ENCODE measurements at places on chromosomes 12 and 14.

DNA sequence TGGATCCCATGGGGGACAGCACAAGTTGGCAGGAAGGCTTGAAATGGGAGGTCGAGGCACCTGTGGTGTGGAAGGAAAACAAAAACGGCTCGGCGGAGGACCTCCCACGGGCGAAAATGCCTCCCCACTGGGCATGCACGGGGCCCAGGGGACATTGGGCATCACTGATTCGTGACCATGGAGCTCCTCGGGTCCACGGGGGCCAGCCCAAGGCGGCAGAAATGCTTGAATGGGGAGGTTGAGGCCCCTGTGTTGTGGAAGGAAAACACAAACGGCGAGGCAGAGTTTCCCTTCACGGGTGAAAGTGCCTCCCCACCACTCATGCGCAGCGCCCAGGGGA, 376.0 kb downstream of the ALG10 start:
- no peak for DNase-seq

- DNase-seq, result no peak
Measured at GRCh38 chr12:9363145-9363544, 154.9 kb upstream of the PZP start.

- no peak for DNase-seq
Measured at GRCh38 chr14:68688872-68689371, 103.9 kb downstream of the ZFP36L1 start.

DNA sequence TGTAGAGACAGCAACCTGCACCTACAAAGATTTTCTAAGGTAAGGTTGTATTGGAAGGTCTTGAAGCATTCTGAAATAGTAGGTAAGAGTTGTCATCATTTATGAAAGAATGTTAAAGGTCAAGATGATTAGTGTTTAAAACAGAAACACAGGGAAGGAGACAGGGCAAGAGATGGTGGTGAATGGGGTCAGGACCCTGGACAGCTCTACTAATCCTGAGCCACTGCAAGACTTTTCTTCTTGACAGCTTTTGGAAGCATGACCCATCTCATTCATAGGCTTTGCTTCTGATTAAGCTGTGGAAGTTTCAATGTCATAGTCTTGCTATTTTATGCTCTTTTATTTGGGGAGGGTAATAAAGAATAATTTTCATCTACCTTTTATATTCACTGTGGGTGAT, 75.5 kb upstream of the CAND1 start:
- no peak for DNase-seq

- no peak for DNase-seq
Measured at GRCh38 chr14:38420048-38420447, 164.2 kb upstream of the CLEC14A start.

GRCh38 chr12:80234667-80235066, 135.3 kb downstream of the OTOGL start:
- DNase-seq, result no peak

DNA sequence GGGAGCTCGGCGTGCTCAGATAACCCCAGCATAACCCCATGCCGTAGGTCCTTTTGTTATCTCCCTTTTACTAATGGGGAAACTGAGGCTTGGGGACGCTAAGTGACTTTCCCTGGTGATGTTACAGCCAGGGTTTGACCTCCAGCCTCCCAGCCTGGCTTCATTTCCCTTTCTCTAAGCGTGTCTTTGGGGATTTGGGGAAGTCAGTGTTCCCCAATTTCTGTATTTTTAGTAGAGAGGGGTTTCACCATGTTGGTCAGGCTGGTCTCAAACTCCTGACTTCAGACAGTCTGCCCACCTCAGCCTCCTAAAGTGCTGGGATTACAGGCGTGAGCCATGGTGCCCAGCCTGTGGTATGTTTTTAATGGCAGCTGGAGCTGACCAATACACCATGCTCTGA, 85.4 kb downstream of the PHETA1 start:
- no peak for DNase-seq

DNA sequence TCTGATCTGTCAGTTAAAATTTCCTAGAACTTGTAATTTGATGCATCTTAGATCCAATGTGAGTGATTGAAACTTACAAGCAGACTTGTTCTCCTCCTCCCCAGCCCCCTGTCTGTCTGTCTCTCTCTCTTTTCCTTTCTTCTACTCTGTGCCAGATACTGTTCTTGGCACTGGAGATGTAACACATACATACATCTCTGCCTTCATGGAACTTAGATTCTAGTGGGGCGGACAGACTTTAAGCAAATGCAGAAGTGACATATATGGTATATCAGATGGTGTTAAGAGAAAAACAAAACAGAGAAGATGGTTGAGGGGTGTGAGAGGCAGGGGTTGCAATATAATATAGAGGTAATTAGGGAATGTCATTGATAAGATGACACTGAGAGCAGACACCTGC, 6.6 kb downstream of the CHST11 start:
- DNase-seq, result no peak

DNA sequence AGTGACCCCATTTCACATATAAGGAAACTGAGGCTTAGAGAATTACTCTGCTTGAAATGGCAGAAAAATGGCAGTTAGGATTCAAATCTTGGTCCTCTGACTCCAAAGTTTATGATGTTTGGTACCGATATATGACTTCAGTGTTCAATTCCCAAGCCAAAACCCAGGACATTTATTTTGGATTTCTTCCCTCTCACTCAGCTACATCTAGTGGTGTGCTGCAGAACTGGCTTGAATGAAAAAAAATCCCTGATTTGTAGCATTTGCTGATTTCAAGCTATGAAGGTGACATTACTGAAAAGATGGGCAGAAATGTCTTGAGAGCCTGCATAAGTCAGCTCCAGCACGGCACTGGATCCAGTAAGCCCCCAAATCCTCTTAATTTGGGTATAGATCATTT, 106.4 kb downstream of the EFCAB11 start:
- no peak for DNase-seq

DNA sequence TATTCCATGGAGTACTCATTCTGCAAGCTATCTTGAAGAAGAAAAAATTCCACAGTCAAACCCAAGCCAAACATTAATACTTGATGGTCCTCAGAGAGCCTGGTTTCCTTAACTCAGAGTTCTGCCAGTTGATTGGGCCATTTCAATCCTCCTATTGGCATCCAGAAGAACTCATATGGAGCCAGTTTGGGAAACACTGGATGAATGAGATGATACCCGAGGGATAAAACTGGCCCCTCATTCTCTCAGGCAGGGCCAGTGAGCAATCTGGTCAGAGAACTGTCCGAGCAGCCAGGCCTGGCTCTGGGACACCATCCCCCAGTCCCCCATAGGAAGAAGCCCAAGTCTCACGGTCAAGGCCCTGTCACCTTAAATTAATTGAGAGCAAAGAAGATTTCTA, 48.8 kb downstream of the NUAK1 start:
- no peak for DNase-seq

DNA sequence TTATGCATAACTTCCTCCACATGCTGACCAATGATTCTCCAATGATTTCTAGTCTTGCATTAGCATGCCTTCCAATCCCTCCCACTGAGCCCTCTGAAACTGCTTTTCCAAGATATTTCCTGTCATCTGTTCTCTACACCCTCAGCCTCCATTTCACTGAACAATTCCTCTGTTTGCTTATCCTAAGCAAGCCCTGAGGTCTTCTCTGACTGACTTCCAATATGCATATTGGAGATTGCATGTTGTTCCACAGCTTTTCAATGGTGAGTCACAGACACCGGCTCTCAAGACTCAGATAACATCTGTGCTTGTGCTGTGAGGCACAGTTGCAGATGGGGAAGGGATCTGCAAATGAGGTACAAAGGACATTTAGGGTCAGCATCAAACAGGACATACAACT, 141.0 kb downstream of the SLC16A7 start:
- DNase-seq, result no peak

GRCh38 chr12:102342281-102343006, 137.9 kb downstream of the IGF1 start:
- no peak for DNase-seq

GRCh38 chr14:71049435-71050133, 142.3 kb downstream of the PCNX1 start:
- no peak for DNase-seq

GRCh38 chr12:116520801-116521471, 38.2 kb upstream of the MAP1LC3B2 start:
- DNase-seq, result no peak

DNA sequence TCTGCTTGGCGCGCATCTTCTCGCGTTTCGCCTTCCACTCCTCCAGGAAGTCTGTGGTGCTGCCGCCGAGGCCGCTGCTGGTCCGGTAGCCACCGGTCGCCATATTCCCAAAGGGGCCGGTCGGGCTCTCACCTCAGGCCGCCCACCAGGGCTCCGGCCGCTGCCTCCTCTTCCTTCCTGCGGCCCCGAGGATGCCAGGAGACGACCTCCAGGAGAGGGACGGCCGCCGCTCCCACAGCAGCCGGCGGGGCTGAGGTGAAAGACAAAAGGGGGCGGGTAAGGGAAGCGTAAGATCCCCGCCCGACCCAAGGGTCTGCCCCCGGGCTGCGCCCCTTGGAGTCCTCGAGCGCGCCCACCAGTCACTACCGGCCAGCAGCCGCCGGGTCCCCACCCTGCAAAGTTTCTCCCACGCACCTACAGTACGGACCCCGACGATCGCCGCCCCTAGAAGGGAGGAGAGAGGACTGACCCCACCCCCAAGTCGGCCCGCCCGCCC, 574 bp downstream of the PAWR start:
- no peak for DNase-seq

- DNase-seq, result no peak
Measured at GRCh38 chr12:45663455-45663854, 66.1 kb upstream of the ARID2 start.

- DNase-seq, result no peak
Measured at GRCh38 chr12:20142316-20142715, 226.0 kb upstream of the PDE3A start.

DNA sequence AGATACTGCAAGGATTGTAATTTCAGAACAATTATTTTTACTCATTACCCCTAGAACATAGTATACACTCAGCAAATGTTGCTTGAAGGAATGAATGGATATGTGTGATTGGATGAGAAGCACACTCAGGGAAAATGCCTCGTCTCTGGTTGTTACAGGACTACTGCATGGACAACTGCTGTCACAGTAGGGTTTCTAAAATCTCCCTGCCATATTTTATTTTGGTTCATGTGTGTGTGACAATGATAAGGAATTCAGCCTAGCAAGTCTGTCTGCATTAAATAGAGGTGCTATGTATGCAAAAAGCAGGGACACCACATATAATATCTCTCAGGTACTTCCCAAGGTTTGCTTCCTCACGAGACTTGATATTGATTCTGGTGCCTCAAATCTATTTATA, 1.4 kb downstream of the PTPRR start:
- no peak for DNase-seq

GRCh38 chr14:102969060-102969791, 46.8 kb downstream of the AMN start:
- DNase-seq, result no peak

- DNase-seq, result no peak
Measured at GRCh38 chr14:67493092-67493717, 4.7 kb upstream of the TMEM229B start.

DNA sequence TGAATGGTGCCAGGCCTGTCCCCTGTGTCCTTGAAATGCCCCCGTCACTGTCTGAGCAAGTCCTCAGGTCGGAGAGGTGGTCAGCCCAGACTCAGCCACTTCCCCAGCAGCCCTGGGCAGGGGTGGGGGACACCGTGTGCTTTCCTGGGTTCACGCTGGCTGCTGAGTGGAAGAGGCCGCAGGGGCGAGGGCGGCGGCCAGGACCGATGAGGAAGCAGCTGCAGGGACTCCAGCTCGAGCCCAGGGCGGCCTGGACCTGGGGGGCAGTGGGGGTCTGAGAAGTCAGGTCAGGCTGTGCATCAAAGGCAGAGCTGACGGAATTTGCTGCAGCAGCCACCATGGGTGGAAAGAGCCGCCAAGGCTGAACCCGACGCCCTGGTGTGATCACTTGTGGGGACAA, 28.4 kb downstream of the NOC4L start:
- DNase-seq, result no peak

- no peak for DNase-seq
Measured at GRCh38 chr12:92551853-92552397, 150.9 kb upstream of the PLEKHG7 start.

All from Panc1 (cell line).